OCI-LY7 (cell line): ENCODE measurements at places on chromosomes 5 and 9. TPM values are rescaled to one million over a fixed set of nuclear protein-coding genes. Genes with fewer than 3 reads are reported as not detected.

IL4 gene
- total RNA-seq, result not detected in 2 replicates

DNA sequence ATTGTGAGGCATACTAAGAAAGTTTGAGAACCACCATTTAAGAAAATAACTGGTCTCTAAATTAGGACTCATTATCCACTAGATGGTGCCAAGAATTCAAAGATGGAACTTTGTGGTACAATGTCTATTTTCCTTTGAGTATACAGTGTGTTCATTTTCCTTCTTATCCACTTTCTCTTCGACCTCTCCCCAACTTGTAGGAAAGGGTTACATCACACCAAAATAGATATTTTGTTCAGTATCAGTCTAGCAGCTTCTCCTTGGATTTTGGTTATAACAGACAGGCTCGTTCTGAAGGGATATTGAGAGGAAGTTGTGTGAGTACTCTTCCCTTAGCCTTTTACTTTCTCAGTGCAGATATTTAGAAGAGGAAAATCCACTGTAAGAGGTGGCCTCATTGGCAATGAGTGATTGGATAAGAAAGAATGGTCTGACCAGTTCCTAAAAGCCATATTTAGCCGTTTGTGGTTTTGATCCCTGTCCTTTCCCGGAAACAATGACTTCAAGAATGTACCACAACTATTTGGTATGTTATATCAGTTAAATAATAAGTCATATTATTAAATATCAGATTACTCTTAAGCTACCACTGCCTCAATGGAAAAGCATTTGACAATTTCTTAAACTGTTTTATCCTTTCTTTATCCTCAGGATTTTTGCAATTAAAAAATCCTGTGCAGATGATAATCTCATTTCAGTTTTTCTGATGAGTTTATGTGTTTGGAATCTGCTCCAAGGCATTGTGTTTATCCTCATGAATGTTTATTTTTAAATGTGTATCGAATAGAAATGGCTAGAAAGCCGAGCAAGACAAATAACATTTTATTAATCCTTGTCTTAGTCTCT is 69.0 kb upstream of the GRAMD2B start:
- peak; percentile 46 for DNase-seq

SPACA9 gene
- 5.7 and 6.4 TPM in 2 replicates for total RNA-seq

- DNase-seq, result no peak
Measured at GRCh38 chr5:125720348-125720685, 702.9 kb upstream of the GRAMD2B start.

- DNase-seq, result no peak
Measured at GRCh38 chr5:7494481-7495130, 98.7 kb downstream of the ADCY2 start.

DNA sequence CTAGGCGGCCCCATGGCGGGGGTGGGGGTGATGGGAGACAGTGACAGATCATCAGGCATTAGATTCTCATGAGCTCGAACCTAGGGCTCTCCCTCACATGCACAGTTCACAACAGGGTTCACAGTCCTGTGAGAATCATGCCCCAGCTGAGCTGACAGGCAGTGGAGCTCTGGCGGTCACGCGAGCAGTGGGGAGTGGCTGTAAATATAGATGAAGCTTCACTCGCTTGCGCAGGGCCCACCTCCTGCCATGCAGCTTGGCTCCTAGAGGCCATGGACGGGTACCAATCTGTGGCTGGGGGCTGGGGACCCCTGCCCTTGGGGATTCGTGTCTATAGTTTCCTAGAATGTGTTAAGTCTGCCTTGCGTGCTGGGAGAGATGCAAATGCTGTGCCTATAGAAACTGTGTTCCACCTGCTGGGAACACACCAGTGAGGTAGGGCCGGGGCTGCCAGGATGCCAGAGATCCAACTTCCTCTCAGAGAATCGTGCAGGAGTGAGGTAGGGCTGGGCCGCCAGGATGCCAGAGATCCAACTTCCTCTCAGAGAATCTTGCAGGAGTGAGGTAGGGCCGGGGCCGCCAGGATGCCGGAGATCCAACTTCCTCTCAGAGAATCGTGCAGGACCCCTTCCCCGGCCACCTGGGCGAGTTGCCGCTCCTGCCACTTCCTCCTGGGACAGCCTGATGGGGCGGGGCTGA is 14.1 kb upstream of the EXOC3 start:
- DNase-seq, result no peak

- peak; percentile 64 for DNase-seq
Measured at GRCh38 chr9:75418518-75418917, 330.2 kb downstream of the OSTF1 start.

DNA sequence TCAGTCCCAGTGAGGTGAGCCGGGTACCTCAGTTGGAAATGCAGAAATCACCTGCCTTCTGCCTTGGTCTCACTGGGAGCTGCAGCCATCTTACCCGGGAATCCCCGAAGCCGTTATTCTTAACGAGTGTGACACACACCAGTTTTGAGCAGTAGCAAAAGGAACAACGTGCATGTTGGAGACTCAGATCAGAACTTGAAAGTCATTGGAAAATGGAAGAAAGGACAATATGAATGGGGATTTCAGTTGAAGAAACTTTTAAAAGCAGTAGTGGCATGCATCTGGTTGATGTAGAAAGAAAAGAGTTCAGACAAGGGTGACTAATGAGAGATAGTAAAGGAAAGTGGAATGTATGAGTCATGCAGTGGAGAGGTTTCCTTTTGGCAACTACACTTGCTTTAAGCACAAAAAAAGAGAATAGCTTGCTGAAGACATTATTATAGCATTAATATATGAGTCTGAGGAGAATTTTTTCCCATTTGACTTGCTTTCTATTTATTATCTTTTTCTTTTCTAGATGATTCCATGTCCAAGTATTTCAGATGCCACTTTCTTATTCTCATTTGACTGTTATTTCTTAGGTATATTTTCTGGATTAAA is 44.4 kb upstream of the ANKDD1B start:
- DNase-seq, result no peak

- DNase-seq, result peak; percentile 96
Measured at GRCh38 chr5:107389130-107389774, 281.5 kb downstream of the EFNA5 start.

GRCh38 chr5:6490693-6491092 is 42.0 kb downstream of the UBE2QL1 start:
- no peak for DNase-seq

DNA sequence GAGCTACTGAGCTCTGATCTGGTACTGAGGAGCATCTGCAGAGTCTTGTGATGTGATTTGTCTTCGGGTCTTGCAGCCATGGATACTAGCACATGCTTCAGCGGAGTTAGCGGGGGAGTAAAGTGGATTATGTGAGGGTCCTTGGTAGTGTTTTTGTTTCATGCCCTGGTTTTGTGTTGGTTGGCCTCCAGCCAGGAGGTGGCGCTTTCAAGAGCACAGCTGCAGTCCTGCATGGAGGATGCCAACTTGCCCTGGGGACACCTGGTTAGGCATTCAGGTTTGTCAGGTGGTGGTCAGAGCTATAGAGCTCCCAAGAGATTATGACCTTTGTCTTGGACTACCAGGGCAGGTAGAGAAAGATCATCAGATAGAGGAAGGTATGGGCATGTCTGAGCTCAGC is 185.8 kb upstream of the CDH6 start:
- no peak for DNase-seq
